ENCODE measurements at places on chromosomes 7 and 10.
A peak's percentile ranks its signal among the peaks of the same experiment; 100 is the strongest.

GRCh38 chr10:14499601-14499904, 168.8 kb upstream of the FRMD4A start:
- no peak for DNase-seq

GRCh38 chr7:71633551-71634008, 501.6 kb downstream of the GALNT17 start:
- no peak for DNase-seq

GRCh38 chr7:2710286-2710655, 22.3 kb downstream of the AMZ1 start:
- no peak for DNase-seq

GRCh38 chr10:48948470-48949037, 8.9 kb upstream of the LRRC18 start:
- no peak for DNase-seq

DNA sequence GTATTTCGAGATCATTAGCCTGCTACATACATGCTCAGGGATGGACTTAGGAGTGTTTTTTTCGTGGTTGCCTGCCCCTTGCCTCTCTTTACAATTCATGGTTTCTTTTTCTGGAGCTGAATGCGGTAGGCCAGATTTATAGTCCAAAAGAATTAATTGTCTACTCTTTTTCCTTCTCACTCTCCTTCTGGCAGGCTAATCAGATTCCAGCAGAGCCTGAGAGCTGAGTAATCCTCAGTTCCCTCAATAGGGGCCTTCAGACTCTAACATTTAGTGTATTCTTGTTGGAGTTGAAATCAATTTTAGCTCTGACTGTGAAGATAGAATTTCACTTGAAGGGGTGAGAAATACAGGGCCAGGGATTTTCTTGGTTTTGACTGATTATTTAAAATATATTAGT, 16.4 kb downstream of the SORCS3 start:
- DNase-seq: no peak

DNA sequence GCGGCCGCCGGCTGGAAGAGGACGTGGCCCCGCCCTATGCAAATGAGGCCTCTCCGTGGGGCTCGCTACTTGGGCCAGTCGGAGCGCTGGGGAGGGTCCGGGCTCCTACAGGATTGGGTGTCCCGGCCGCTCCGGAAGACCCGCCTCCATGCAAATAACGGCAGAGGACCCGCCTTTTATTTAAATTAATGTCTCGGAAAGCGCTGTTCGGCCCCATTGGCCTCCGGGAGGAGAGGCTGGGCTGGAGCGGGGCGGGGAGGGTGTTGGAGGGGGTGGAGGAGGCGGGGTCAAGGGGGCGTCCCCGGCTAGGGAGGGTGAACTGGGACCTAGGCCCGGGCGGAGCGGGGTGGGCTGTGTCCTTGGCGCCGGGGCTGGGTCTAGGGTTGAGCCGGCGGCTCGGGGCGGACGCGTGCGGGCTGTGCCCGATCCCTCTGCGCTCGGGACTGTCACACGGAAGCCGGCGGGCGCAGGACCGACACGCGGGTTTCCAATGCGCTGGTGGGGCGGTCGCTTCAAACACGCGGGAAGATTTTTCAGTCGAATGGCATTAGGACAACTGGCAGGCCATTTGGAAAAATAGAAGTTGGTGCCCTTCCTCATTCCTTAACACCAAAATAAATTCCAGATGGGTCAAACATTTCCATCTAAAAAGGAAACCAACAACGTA, 344 bp upstream of the POLM start:
- peak; percentile 89 for DNase-seq

DNA sequence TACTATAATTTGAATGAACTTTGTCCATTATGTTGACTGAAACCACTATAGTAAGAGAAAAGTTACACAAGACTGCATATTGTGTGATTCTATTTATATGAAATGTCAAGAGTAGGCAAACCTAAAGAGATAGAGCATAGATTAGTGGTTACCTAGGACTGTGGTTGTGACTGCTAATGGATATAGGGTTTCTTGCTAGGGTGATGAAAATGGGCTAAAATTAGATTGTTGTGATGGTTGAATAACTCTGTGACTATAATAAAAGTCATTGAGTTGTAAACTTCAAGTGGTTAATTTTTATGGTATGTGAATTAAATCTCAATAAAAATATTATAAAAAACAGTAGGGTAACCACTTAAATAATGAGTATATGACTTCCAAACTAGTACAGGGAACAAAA, 142.9 kb upstream of the AHR start:
- DNase-seq: no peak

DNA sequence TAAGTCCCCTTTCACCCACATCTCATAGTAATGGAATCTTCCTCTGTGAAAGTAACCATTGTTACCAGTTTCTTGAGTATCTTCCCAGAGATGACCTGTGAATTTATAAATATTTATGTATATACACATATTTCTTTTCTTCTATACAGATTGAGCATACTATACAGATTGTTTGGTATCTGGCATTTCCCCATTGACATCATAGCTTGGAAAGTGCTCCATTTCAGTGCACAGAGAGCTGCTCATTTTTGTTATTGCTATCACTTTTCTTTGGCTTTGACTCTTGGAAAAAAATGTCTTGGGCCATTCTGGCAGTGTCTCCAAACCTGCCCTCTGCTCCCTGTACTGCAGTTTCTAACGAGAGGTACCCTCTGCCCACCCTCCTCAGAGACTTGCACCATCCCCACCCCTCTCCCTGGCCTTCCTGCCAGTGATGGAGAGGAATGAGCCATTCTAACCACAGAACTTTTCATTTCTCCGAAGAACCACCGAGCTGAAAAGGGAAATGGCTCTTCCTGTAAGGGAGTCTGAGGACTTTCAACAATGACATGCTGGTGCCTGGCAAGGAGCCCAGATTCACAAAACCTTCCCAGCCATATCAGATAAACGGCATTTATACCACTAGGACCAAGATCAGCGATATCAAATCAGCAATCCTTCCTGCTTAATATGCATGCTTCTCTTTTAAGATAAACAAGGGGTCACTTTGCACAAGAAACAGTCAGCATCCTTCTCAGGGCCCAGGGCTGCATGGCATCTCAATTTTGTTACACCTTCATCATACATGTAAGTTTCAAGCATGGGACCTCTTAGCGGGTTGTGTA, 19.7 kb upstream of the CCSER2 start:
- DNase-seq: peak; percentile 71

DNA sequence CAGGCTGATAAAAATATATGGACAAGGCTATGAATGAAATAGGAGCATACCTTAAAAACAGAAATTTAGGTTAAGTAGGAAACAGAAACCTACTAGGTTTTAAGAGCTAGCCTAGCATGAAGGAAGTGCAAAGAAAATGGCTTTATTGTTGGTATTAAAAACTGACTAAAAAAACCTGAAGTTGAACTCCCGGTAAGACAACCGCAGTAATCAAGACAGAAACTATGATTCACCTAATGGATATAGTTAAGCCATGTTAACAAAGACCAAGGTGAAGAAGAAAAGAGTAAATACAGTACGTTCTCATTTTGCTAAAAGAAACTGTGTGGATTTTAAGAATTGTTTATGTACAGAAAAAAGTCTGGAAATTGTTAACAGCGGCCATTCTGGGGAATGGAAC, 2.5 kb downstream of the RTKN2 start:
- no peak for DNase-seq

DNA sequence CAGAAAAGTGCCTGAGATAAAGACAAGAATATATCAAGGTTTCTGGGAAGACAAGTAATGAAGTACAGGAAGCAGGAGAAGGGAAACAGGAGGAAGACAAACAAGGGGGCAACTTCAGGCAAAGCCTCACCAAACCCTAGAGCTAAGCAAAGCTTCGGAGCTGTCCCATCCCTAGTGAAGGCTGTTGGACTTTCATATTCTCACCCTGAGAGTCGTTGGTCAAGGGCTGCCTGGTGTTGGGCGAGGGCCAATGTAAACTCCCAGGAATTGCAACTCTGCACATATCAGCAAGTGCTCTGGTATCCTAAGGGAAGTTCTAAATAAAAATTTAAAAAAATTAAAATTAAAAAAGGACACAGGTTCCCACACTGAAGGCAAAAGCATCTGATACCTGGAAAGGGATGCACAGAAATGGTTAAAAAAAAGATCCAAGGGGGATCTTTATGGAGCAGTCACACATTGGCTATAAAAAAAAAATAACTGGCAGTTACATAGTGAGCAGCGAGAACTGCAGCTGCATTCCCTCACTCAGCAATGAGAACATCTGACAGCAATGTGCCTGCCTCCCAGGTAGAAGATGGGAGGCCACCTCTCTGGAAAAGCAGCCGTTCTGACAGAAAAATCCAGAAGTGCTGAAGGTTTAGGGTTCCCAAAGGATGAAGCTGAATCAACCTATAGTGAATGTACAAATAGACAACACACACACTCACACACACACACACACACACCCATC, 304.7 kb downstream of the WDR11 start:
- DNase-seq: no peak

DNA sequence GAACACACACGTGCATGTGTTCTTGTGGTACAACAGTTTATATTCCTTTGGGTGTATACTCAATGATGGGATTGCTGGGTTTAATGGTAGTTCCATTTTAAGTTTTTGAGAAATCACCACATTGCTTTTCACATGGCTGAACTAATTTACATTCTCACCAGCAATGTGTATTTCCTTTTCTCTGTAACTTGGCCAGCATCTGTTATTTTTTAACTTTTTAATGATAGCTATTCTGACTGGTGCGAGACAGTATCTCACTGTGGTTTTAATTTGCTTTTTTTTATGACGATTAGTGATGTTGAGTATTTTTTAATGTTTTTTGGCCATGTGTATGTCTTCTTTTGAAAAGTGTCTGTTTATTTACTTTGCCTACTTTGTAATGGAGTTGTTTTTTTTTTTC, 256.6 kb downstream of the ZWINT start:
- DNase-seq: no peak

DNA sequence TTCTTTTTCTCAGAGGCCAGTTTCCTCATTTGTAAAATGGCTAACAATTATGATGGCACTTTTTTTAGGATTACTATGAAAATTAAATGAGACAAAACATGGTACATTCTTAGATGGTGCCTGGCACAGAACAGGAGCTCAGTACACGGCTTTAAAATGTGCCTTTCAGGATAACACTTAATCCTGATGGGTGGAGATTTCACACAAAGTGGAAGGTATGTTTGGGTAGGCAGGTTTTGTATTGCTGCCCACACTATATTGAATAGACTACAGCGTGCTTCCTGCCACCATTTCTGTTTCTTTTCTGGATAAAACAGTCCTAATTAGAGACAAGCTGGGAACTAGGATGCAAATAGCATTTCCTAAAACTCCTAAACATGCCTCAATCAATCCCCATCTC, 22.0 kb upstream of the IMPDH1 start:
- no peak for DNase-seq

DNA sequence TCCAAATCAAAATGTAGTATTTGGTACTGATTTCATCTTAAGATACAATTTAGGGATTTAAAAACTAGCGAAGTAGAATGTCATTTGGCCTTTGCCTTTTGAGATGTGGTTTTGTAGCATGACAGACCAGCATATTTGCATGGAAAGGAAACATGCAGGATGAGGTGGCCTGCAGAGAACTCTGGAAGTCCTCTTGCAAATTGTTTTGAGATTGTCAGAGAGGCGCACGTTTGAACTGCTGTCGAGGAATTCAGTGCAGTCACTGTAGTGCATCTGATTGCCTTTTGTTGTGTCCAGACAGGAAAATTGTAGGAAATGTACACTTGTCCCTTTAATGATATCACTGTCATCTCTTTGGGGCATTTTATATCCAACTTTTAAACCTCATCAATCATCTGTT, 136.7 kb downstream of the CELF2 start:
- no peak for DNase-seq

DNA sequence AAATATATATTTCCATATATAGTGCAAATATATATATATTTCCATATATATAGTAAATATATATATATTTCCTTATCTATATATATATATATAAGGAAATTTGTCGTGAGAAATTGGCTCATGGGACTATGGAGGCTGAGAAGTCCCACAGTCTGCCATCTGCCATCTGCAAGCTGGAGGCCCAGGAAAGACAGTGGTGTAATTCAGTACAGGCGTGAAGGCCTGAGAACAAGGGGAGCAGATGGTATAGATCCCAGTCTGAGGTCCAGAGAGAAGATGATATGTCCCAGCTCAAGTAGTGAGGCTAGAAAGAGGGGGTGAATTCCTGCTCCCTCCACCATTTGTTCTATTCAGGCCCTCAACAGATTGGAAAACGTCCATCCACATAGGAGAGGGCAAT, 78.9 kb downstream of the MTPN start:
- DNase-seq: no peak

- DNase-seq: no peak
Observed at GRCh38 chr7:135246191-135246825, 12.7 kb downstream of the STRA8 start.

DNA sequence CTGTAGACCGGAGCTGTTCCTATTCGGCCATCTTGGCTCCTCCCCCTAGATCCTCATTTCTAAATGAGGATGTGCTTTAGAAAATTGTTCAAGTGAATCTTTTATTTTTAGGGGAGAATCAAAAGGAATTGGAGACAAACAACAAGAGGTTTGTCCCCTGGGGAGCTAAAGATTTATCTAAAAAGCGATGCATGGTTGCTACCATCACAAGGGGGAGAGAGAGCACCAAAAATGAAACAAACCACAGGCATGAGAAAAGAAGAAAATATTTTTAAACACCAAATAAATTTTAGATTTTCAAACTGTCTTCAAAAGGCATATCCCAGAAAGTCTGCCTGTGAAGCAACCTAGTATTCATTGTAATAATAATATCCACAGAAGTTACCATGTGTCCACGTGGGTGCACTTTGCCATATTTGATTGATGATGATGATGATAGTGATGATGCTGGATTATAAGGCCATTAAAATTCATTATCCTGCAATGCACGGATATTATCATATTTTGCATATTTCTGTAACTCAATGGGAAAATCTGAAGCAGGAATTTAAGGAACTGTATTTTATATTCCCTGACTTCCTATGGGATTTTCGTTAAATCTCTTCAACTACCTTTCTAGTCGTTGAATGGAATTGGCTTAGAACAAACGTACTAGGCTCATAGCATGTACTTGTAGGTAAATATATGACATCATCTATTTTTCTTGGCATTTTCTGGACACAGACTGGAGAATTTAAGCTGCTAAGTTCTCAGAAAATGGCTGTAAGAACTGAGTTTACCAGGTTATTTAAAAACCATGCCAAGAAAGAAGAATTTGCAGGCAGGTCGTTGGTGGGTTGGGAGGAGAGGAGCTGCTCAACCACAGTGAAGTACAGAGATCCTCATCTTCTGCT, 171.6 kb downstream of the WDR37 start:
- DNase-seq: no peak

GRCh38 chr10:124743191-124744101, 732 bp downstream of the FAM53B start:
- DNase-seq: no peak

GRCh38 chr7:141483044-141483443, 68.2 kb upstream of the AGK start:
- DNase-seq: no peak
